Panc1 (cell line): ENCODE measurements at places on chromosomes 1 and 21.

- DNase-seq = no peak
Measured at GRCh38 chr1:27605796-27606707, 2.1 kb upstream of the AHDC1 start.

DNA sequence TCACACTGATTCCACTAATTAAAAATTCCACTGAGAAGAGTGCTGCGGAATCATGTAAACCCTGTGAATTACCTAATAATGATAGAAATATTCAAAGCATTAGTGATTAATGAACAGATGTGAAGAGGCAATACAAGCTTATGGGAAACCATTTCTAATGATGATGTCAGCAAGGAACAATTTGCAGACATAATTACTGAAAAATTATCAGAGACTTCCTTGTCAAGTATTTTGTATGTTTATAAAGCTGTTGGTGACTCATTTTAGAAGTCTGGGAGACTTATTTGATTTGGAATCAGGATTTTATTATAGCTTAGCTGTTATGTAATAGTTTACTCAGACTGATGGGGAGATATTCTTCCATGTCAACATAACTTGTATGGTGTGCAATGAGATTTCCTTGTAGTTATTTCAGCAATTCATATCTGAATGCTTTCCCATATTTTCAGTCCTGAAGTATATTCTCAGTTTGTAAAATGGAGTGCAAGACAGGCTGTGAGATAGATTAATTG lies 135.5 kb downstream of the TGFB2 start:
- DNase-seq = no peak

- DNase-seq = peak; percentile 35
Measured at GRCh38 chr1:198465201-198466144, 75.0 kb downstream of the ATP6V1G3 start.

DNA sequence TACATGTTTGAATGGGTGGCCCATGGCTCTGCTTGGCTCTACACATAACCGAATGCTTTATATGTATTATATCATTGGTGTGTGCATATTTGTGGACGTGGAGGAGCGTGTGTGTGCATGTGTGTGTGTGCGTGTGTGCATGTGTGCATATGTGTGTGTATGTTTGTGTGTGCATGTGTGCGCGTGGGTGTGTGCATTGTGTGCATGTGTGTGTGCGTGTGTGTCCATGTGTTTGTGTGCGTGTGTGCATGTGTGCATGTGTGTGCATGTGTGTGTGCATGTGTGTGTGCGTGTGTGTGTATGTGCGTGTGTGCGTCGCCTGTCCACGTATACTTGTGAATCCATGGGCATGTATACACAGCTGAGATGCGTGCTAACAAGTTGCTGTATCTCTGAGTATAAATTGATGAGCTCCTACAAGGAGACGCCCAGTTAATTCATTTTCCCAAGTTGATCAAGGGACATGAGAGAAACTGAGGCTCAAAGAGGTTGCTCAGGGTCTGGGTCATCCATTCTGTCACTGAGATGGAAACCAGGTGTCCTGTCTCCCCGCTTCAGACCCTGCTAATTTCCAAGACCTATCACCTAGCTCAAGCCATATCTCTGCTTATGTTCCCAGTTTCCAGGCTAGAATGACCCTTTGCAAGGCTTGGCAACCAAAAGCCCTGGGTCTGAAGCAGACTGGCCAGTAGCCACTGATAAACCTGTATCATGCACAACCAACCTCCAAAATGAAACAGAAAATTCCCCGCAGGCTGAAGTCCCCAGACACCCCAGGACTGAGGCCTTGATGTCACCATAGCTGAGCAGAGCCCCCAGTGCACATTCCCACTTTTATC lies 2.8 kb upstream of the CTRC start:
- DNase-seq = no peak

DNA sequence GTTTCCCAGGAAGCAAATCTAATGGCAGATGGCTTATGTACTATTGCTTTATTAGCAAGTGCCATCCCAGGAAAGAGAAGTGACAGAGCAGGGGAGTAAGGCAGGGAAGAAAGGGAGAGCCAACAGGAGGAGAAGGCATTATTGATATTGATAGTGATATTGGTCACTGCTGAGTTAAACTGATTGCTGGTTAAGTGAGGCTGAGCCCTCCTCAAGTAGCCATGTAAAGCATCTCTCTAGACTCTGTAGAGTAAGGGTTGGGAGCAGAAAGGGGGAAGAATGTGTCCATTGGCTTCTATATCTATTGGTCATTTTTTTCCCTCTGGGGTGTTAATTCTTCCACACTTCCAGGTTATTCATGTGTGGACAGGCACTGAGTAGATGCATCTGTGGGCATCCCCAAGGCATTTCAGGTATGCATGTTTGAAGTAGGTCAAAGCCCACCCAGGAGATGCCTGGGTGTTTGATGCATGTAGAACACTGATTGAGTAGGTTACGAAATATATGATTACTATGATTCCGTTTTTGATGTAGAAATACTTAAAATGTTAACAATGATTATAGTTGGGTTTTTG lies 290.5 kb upstream of the DPYD start:
- no peak for DNase-seq

DNA sequence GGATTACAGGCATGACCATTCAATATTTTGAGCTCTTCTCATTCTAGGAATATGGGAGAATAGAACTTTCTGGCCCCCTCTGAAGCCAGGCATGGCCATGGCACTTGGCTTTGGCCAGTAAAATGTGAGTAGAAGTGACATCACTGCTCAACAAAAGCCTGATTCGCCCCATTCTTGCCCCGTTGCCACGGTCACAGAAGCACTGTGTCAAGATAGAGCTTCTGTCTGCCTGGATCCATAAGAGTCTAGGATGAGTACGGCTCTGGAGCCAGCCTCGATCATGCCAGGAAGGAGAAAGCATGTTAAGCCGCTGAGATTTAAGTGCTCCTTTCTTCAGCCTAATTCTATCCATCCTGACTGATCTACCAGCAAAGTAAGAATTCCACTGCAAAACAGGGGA lies 113.1 kb downstream of the TIAM1 start:
- no peak for DNase-seq
